HT1080 (cell line): ENCODE measurements at places on chromosomes 4 and X.

DNA sequence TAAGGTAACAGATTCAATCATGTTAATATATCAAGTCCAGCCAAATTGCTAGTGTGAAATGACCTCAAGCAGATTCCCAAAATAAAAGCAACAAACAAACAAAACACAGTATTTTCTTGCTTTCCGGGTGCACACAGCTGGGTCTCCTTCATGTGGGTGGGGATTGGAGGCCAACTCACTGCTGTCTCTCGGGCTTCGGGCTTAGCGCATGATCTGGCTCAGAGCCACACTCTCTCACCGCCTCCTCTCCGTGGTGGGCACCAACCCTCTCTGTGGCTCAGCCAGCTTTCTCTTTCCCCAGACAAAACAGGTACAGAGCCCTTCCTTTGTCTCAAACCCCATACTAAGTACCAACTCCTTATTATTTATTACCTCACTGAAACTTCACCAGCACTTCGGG is 2.9 kb upstream of the REELD1 start:
- DNase-seq = no peak

GRCh38 chr4:98658287-98659105 is at the start of gene TSPAN5:
TSPAN5 (minus strand) TSS chr4:98658611.
- DNase-seq = peak; percentile 79

DNA sequence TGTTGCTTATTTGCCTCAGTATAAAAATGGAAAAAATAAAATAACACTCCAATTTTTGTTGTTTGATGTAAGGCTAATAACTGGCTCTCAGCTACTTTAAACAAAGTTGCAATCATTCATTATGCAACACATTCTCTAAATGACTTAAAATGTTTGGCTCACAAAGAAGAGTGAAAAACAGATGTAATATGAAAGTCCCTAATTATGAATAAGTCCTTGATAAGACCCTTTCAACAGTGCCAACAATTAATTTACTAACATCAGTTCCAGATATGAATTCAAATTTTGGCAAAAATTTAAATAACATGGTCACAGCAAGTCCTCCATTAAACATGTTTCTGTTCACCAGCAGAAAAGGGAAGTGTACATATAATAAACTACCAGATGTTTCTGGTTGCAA is 69.8 kb downstream of the PAPSS1 start:
- DNase-seq = no peak

GRCh38 chr4:104559502-104559901 is 64.8 kb upstream of the CXXC4 start:
- no peak for DNase-seq

GRCh38 chrX:103503163-103503852 is 16.0 kb downstream of the RAB40A start:
- peak; percentile 17 for DNase-seq

GRCh38 chrX:140141444-140142029 is 176.2 kb upstream of the CXorf66 start:
- no peak for DNase-seq

DNA sequence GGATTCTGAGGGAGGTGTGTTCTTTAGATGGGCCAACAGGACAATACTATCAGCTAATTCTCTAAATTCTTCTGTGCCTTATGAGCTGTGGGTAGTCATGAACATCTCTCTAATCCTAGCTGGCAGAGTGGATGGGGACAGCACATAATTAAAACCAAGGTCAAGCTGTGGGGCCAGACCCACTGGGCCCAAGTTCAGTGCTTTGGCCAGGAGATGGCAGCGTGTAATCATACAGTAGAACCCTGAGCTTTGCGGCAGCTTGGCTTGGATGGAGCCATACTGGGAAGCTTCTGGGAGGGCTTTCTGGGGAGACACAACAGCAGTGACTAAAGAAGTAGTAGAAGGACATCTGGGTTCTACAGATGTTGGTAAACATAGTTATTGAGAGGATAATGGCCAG is 140.3 kb upstream of the CXCL13 start:
- DNase-seq = peak; percentile 5

GRCh38 chr4:58070726-58071125 is 960.5 kb upstream of the IGFBP7 start:
- DNase-seq = no peak

- no peak for DNase-seq
These were observed 28.3 kb downstream of the HTRA3 start for GRCh38 chr4:8297691-8298485.

GRCh38 chr4:159238631-159239030 is 135.8 kb downstream of the RAPGEF2 start:
- DNase-seq = peak; percentile 5

DNA sequence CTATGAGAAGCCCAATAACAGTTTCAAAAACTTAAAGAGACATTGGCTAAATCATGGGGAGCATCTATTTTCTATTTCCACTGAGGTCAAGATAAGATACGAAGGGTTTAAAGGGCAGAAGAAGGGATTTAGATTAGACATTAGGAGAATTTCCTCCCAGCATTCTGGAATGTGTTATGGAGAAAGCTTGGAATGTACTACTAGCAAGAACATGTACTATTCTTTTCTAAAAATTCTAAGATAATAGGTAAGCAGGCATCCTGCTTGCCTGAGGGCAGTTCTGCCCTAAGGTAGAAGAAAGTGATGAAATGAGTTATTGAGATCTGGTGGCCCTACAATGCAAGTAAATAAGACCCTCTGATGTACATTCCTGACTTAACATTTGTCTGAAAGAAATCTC is 279.2 kb downstream of the NR3C2 start:
- no peak for DNase-seq
